Adrenal gland (tissue), 19 donors: ENCODE measurements at places on chromosomes 1 and 21. TPM values are rescaled to one million over a fixed set of nuclear protein-coding genes. Genes with fewer than 3 reads are reported as not detected.

DNA sequence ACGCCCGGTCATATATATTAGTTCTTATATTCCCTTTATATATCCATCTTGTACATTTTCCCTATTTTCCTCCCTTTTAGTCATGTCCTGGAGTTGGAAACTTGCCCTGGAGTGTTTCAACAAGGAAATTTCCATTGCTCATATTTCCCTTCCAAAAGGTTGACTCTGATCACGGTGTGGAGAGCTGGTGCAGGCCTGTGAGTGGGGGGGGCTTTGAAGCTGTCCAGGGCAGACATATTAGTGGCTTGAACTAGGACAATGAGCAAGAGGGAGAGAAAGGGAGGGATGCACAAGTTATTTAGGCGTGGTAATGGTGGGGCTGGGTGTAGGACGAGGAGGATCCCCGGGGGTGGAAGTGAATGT, 30.4 kb upstream of the TMEM61 start:
- no peak overlapping the region for H3K27ac ChIP-seq
- no peaks in the 10 kb centered on the region for H3K27me3 ChIP-seq
- no peak overlapping the region for H3K4me3 ChIP-seq
- H3K36me3 ChIP-seq = no peaks in the 10 kb centered on the region
- peaks cover 8% of the 10 kb centered on the region for H3K4me1 ChIP-seq
- peak; percentile 46 for DNase-seq

VSIG8 gene
- total RNA-seq = not detected

CFHR4 gene
- not detected for total RNA-seq

GRCh38 chr1:162077648-162078299, 8.3 kb downstream of the NOS1AP start:
- no peak overlapping the region for H3K4me3 ChIP-seq
- no peak overlapping the region for H3K27ac ChIP-seq
- H3K36me3 ChIP-seq = no peaks in the 10 kb centered on the region
- no peak for DNase-seq

DNA sequence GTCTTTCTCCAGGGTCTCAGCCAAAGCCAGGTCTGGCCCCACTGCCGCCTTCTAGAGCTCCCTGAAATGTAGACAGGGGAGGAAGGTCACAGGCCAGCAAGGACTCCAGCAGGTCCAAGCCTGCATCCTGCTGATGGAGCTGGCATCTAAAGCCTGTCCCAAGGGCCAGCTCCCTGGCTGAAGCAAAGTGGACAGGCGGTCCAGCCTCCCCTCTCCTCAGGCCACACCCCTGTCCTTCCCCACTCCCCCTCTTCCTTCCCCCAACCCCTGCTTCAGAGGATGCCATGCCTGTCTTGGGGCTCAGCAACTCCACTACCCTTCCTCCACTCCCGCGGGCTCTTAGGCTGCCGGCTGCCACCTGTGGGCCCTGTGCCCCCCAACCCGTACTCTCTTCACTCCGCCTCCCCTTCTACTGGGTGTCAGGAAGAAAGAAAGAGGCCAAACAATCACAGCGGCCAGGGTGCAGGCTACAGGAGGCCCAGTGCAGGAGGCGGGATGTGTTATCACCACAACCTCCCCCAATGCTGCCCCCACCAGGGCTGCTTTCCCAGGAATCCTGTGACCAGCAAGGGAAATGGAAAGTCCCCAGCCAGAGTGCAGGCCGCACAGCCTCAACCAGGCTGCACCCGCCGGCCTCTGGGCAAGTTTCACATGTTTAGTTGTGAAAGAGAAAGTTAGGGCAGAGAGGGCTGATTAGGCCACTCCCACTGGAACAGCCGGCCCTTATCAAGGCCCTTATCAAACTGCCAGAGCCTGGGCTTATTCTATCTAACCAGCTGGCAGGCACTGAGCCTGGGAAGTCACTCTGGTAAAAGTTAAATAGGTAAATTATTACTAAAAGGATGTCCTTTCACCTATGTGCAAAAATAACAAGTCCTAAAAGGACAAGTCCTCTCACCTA, 34.1 kb downstream of the ACOT7 start:
- peak overlapping the region; percentile 87 for H3K27ac ChIP-seq
- no peaks in the 10 kb centered on the region for H3K36me3 ChIP-seq
- H3K4me3 ChIP-seq = no peak overlapping the region
- H3K4me1 ChIP-seq = peaks cover 33% of the 10 kb centered on the region

UTP11 gene
- total RNA-seq = 25.8 TPM

HSD3B2 gene
- 5,962 TPM for total RNA-seq

GRCh38 chr1:33656467-33657005, 184.1 kb downstream of the ZSCAN20 start:
- no peak for DNase-seq
- H3K36me3 ChIP-seq = no peaks in the 10 kb centered on the region
- H3K4me1 ChIP-seq = no peaks in the 10 kb centered on the region
- no peak overlapping the region for H3K27ac ChIP-seq
- H3K27me3 ChIP-seq = no peaks in the 10 kb centered on the region

- H3K27ac ChIP-seq = peak within 1 kb of the TSS; percentile 91
- no peaks in the 10 kb centered on the region for H3K27me3 ChIP-seq
- peak; percentile 66 for DNase-seq
- peak within 1 kb of the TSS; percentile 37 for H3K4me3 ChIP-seq
Observed at GRCh38 chr21:41361786-41362604, at the start of gene MX2. Gene MX2, plus strand, starts transcription at chr21:41362027. Its CDS starts 14,880 bp downstream, at chr21:41376907.

DNA sequence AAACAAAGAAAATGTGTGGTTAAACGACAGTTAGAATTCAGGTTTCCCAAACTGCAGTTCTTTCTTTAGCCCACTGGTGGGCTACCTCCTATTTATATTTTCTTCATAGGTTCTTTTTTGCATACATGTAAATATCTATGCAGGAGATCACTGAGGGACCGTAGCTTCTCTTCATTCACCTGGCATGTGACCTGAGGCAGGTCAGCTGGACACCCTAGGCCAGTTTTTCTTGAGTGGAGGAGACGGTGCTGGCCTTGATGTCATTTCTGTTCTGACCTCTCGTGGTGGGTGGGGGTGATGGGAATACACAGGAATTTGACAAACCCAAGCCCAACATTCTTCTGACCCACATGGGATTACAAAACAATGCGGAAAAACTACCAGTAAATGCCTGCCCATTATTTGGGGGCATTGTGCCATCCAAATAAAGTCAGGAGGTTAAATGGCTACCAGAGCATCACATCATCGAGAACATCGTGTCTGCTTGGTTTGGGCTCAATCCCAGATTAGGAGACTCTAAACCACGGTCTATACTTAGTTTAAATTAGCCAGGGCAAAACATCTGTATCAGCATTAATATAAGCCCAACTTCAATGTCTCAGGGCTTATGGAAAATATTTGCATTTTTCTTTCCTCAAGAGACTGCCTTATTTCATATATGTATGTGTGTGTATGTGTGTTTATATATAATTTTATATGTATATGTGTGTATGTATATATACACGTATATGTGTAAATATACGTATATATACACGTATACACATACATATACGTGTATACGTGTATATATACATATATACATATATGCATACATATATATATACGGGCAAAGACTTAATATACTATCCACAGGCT, 7.4 kb upstream of the IRF2BP2 start:
- no peaks in the 10 kb centered on the region for H3K27me3 ChIP-seq

DNA sequence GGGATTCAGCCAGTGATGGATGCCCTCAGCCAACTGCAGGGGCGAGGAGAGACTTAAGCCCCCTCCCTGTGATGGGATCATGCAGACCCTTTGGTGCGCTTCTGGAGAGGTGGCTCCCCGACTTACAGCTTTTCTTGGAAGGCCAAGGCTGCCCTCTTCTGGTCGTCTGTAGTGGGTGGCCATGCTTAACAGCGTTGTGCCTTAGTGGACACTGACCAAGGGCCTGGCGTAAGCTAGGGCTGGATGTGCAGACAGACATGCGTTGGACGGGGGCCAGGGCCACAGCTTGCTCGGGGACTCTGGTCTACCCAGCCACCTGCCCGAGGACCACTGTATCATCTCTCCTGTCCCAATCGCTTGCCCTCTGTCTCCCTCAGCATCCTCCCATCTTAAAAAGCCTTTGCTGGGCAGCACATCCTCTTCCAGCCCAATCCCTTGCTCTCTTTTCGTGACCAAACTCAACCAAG, 5.5 kb downstream of the AZIN2 start:
- no peak overlapping the region for H3K27ac ChIP-seq
- peak; percentile 66 for DNase-seq
- no peaks in the 10 kb centered on the region for H3K27me3 ChIP-seq
- no peaks in the 10 kb centered on the region for H3K36me3 ChIP-seq
- H3K4me3 ChIP-seq = no peak overlapping the region

- H3K27ac ChIP-seq = no peak overlapping the region
- H3K36me3 ChIP-seq = no peaks in the 10 kb centered on the region
- H3K4me1 ChIP-seq = no peaks in the 10 kb centered on the region
Observed at GRCh38 chr1:180966312-180966711, 53.6 kb downstream of the KIAA1614 start.

GRCh38 chr1:30749691-30750583, 7.6 kb downstream of the LAPTM5 start:
- H3K27ac ChIP-seq = no peak overlapping the region
- no peak overlapping the region for H3K4me3 ChIP-seq
- H3K36me3 ChIP-seq = no peaks in the 10 kb centered on the region
- DNase-seq = no peak
- no peaks in the 10 kb centered on the region for H3K27me3 ChIP-seq
- H3K4me1 ChIP-seq = peaks cover 9% of the 10 kb centered on the region

DNA sequence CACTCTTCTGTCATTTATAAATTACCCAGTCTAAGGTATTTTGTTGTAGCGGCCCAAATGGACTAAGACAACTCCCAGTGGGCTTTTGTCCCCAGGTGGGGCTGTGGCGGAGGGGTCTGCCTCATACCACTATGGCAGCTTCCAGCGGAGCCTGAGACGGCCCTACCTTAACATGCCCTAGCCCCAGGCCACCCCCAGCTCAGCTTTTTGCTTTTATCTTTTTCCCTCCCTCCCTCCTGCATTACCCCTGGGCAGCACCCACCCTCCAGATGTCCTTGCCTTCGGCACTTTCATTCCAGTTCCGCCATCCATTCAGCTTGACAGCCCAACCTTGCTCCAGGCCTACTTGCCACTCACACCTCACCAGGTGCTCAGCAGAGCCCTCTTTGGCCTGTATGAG, 307.3 kb downstream of the PTPRU start:
- no peaks in the 10 kb centered on the region for H3K4me1 ChIP-seq
- no peaks in the 10 kb centered on the region for H3K36me3 ChIP-seq
- no peak overlapping the region for H3K4me3 ChIP-seq
- H3K27me3 ChIP-seq = no peaks in the 10 kb centered on the region

GRCh38 chr1:28428012-28428411, 58.5 kb downstream of the PHACTR4 start:
- H3K4me1 ChIP-seq = no peaks in the 10 kb centered on the region
- H3K27ac ChIP-seq = no peak overlapping the region
- H3K36me3 ChIP-seq = no peaks in the 10 kb centered on the region
- no peak overlapping the region for H3K4me3 ChIP-seq
- no peak for DNase-seq

CASQ1 gene
- total RNA-seq = not detected

DNA sequence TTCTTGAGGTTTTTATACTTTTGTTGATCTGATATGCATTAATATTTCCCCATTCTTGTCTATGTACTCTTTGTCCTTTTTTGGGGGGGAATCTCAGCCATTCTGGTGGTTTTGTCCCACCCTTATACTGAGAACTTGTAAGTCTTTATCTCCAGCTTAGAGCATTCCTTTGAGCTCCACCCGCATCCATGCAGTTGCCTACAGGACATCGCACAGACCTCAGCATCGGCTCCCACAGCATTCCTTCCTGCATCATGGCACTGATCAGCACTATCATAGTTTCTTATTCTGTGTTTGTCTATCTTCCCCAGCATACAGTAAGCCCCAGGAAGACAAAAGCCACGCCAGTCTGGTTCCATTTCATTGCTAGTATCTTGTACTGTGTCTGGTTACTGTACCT, 33.0 kb downstream of the HHAT start:
- H3K27me3 ChIP-seq = no peaks in the 10 kb centered on the region
- H3K36me3 ChIP-seq = no peaks in the 10 kb centered on the region
- DNase-seq = no peak

GRCh38 chr1:15727866-15728534, 8.1 kb upstream of the SLC25A34 start:
- peaks cover 90% of the 10 kb centered on the region for H3K36me3 ChIP-seq
- no peak overlapping the region for H3K27ac ChIP-seq
- H3K4me1 ChIP-seq = no peaks in the 10 kb centered on the region
- H3K4me3 ChIP-seq = no peak overlapping the region

CD1E gene
- total RNA-seq = 0.06 TPM

DNA sequence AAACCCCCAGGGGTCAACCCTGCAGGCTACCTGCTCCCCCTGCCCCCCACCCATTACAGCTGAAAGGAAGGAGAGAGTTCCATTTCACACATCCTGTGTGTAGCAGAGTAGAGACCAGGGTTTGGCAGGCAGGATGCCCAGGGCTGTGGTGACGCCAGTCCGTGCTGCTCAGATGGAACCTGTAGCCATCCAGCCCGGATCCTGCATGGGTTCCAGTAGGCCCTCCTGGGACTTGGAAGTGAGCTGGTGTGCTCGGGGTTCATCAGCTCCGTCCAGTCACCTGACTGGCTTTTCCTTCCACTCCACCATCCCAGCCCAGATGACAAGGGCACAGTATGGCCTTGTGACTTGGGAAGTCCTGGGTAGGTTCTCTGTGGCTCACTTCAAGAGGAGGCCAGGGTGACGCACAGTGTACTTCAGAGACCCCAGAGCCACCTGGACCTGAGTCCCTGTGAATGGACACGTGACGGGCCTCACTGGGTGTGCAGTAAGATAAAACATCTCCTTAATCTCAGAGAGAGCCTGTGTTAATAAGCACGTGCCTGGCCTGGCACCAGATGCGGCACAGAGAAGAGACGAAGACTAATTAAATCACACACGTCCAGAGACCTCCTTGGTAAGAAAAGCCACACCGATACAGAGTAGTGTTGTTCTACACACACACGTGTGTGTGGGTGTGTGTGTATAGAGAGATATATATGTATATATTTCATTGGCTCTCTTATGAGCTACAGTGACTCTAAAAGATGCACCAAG, 16.0 kb downstream of the ITPKB start:
- H3K4me3 ChIP-seq = no peak overlapping the region
- H3K27ac ChIP-seq = no peak overlapping the region
- DNase-seq = no peak
- H3K27me3 ChIP-seq = no peaks in the 10 kb centered on the region
- H3K4me1 ChIP-seq = no peaks in the 10 kb centered on the region

DNA sequence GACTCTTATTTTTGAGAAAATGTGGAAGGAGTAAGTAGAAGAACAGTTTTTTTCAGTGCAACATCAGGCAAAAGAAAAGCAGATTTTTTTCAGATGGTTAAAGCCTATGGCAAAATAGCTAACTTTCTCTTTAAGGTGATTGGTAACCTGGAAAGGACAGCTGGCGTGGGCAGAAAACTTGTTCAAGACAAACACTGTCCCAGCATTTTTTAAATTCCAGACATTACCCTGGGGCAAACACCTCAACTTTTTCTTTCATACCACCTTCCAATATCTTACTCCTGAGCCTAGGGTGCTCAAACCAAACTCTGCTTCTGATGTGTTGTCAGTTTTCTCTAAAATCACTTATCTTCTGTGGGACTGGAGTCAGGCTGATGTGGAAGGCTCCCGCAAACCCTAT, 2.7 kb upstream of the LEPR start:
- H3K4me1 ChIP-seq = peaks cover 16% of the 10 kb centered on the region
- no peak for DNase-seq
- H3K4me3 ChIP-seq = no peak overlapping the region
- no peak overlapping the region for H3K27ac ChIP-seq

- DNase-seq = peak; percentile 69
- H3K4me1 ChIP-seq = peaks cover 12% of the 10 kb centered on the region
- peak overlapping the region; percentile 29 for H3K4me3 ChIP-seq
- no peak overlapping the region for H3K27ac ChIP-seq
- no peaks in the 10 kb centered on the region for H3K27me3 ChIP-seq
Observed at GRCh38 chr1:181134543-181135436, 46.3 kb downstream of the IER5 start.
